Uterus (tissue), 4 donors: ENCODE measurements at places on chromosomes 13 and 19.

DNA sequence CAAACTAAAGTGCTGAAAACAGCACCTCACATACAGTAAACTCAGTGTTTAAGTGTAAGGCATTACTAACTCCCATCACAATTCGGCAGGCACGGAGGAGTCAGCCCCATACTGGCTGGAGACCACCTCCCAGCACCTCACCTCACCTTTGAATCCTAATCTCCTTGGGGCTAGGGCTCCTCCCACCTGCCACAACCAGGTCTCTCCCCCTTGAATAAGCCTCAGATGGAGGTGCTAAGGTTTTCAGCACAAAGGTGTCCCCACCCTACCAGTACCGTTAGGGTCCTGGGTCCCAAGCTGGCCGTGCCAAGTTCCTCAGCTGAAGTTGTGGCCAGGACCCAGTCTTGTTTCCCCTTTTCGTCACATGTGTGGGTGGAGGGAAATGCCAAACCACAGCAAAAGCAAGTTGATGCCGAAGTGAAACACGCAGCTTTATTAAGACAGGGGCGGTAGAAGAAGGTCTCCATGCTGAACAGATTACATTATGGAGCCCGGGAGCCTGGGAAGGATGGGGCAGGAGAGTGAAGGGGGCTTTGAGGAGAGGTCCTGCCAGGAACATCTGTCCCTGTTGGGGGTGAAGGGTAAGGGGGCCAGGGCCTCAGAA is at the start of gene IGFLR1:
TSS of gene IGFLR1 (minus strand) at position 332 of the 604 bp plus-strand sequence. CDS start 1,272 bp downstream, outside the sequence.
- H3K4me1 ChIP-seq = peaks cover 22% of the 10 kb centered on the region
- H3K36me3 ChIP-seq = no peaks in the 10 kb centered on the region
- no peak for DNase-seq
- H3K27ac ChIP-seq = peak within 1 kb of the TSS; percentile 42
- no peaks in the 10 kb centered on the region for H3K27me3 ChIP-seq

GRCh38 chr19:40923934-40924391 is 41.9 kb upstream of the CYP2A7 start:
- DNase-seq = no peak
- no peaks in the 10 kb centered on the region for H3K36me3 ChIP-seq
- no peaks in the 10 kb centered on the region for H3K4me1 ChIP-seq
- no peak overlapping the region for H3K27ac ChIP-seq
- no peak overlapping the region for H3K4me3 ChIP-seq

- no peak for DNase-seq
- H3K36me3 ChIP-seq = no peaks in the 10 kb centered on the region
- H3K4me3 ChIP-seq = no peak overlapping the region
- no peaks in the 10 kb centered on the region for H3K27me3 ChIP-seq
- H3K4me1 ChIP-seq = no peaks in the 10 kb centered on the region
Observed at GRCh38 chr13:87736849-87737385, 65.7 kb downstream of the SLITRK5 start.

GRCh38 chr13:98939660-98940191 is 38.1 kb downstream of the DOCK9 start:
- no peaks in the 10 kb centered on the region for H3K4me1 ChIP-seq
- H3K27me3 ChIP-seq = no peaks in the 10 kb centered on the region
- H3K36me3 ChIP-seq = no peaks in the 10 kb centered on the region
- DNase-seq = peak; percentile 58
- peak overlapping the region; percentile 27 for H3K27ac ChIP-seq

DNA sequence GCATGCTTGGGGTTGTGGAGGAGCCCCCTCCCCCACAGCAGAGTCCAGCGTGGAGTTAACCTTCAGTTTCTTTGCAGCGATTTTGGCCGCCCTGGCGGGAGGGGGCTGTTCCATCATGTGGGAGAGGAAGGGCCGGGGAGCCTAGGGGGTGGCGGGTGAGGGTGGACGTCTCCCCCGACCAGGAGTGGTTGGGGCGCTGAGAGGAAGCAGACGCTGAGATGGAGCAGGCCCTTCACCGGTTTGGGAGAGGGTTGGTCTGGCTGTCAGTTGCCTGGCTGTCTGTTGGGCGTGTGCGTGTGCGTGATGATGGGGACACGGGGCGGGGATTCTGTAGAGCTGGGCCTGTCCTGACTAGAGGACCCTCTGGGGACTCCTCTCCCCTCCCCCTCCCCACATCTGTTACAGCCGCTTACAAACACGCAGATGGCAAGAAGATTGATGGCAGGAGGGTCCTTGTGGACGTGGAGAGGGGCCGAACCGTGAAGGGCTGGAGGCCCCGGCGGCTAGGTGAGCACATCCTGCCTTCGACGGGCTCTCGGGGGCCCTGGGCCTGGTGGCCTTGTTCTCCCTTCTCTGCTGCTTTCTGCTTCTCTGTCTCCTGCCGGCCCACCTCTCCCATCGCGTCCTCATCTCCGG is 9.8 kb upstream of the LIN7B start:
- no peaks in the 10 kb centered on the region for H3K36me3 ChIP-seq
- H3K27ac ChIP-seq = no peak overlapping the region
- H3K4me1 ChIP-seq = no peaks in the 10 kb centered on the region
- DNase-seq = no peak

GRCh38 chr13:108407495-108407894 is 138.0 kb downstream of the TNFSF13B start:
- no peaks in the 10 kb centered on the region for H3K4me1 ChIP-seq
- no peaks in the 10 kb centered on the region for H3K36me3 ChIP-seq

DNA sequence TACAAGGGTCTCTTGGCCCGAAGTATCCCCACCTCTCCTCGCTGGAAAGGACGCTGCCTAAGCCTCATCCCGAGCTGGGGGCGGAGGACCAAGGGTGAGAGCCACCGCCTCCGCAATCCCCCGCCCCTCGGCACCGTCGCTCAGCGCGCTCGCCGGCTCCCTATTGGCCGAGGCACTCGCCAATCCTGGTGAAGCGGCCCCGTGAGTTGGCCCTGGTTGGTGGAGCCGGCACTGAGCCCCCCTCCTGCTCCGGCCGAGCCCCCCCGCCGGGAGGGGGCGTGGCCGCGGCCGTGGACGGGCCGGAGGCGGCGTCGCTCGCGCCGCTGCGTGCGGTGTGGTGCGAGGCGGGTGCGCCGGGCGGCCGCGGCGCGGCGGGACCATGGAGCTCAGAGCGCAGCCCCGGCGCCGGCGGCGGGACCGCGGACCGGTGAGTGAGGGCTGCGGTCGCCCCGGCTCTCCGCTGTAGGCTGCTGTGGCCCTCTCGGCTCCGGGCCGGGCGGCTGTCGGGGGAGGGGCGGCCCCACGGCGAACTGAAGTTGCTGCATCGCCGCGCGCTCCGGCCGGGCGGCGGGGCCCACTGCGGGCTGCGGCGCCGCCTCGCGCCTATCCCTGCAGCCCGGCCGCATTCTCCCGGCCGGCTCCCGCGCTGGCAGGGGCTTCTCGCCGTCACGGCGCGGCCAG is at the start of gene WASF3:
TSS of gene WASF3 (plus strand) at position 291 of the 681 bp plus-strand sequence. CDS start 84,588 bp downstream, outside the sequence.
- DNase-seq = peak; percentile 95
- peak within 1 kb of the TSS; percentile 65 for H3K27ac ChIP-seq
- H3K4me1 ChIP-seq = no peaks in the 10 kb centered on the region
- H3K36me3 ChIP-seq = no peaks in the 10 kb centered on the region
- peak within 1 kb of the TSS; percentile 96 for H3K4me3 ChIP-seq

DNA sequence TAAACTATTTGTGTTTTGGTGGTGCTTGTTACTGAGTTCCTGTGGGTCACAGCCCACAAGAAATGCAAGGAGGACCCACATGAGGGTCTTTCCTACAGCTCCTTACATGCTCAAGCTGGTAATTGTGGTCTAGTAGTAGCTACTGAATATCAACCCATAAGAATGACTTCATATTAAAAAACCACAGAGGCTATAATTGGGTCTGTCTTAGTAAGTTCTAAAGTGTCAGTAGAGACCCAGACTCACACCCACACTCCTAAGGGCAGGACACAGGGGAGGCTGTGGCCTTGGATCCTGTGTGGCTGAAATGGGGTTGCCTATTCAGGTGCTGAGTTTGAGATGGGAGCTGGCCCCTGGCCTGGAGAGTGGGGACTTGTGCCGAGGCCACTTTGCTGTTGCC is 19.6 kb downstream of the TFDP1 start:
- no peak for DNase-seq
- H3K4me1 ChIP-seq = no peaks in the 10 kb centered on the region
- H3K27ac ChIP-seq = no peak overlapping the region
- no peak overlapping the region for H3K4me3 ChIP-seq
- no peaks in the 10 kb centered on the region for H3K27me3 ChIP-seq
- H3K36me3 ChIP-seq = no peaks in the 10 kb centered on the region

DNA sequence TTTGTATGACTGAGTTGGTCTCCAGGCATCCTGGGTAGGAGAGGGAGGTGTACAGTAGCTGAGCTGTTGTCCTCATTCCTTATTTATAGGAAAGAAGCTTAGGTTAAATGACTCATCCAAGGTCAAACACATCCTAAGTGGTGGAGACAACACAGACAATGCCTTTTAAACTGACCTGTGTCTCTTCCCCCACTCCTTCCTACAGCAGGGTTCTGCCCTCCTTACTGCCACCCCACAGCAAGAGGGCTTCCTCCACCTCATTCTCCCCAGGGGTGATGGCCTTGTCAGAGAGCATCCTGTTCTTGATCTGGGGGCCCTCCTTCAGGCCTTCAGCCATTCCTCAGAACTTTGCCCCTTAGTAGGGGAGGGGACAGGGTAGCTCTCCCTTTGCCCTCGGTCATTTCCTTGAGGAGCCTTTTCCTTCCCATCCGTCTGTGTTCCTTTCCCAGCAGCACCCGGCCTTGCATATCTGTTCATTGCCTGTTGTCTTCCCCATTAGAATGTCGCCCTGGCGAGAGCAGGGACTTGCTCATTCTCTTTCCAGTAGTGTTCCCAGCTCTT is 48.2 kb upstream of the GPI start:
- no peak for DNase-seq
- no peak overlapping the region for H3K4me3 ChIP-seq
- no peaks in the 10 kb centered on the region for H3K36me3 ChIP-seq
- no peaks in the 10 kb centered on the region for H3K27me3 ChIP-seq
